ENCODE measurements at places on chromosomes 2 and 18. TPM values are rescaled to one million over a fixed set of nuclear protein-coding genes. Genes with fewer than 3 reads are reported as not detected.

C2orf80 gene
- not detected for total RNA-seq

CREG2 gene
- total RNA-seq = 0.74 TPM

QPCT gene
- 42.6 TPM for total RNA-seq

MAT2A gene
- total RNA-seq = 63.8 TPM

FSHR gene
- not detected for total RNA-seq

ANKAR gene
- 0.74 TPM for total RNA-seq

MARCHF7 gene
- total RNA-seq = 104 TPM

PPM1B gene
- 20.7 TPM for total RNA-seq

UGT1A3 gene
- not detected for total RNA-seq

CTAGE1 gene
- not detected for total RNA-seq

C2orf15 gene
- not detected for total RNA-seq

SLC5A7 gene
- total RNA-seq = not detected

FBXO48 gene
- total RNA-seq = 0.80 TPM

UNC80 gene
- total RNA-seq = not detected

LYPD1 gene
- total RNA-seq = 153 TPM

IL1B gene
- 13.5 TPM for total RNA-seq

RGPD4 gene
- not detected for total RNA-seq

COL6A3 gene
- total RNA-seq = 296 TPM

CCDC85A gene
- 0.74 TPM for total RNA-seq

RAB6D gene
- total RNA-seq = not detected

EVX2 gene
- not detected for total RNA-seq

SLC9A2 gene
- 1.5 TPM for total RNA-seq

MTLN gene
- total RNA-seq = 108 TPM

TSPYL6 gene
- not detected for total RNA-seq

VAMP8 gene
- 6.0 TPM for total RNA-seq

HOXD13 gene
- 20.7 TPM for total RNA-seq

CD8B2 gene
- not detected for total RNA-seq

MEP1B gene
- total RNA-seq = not detected

WNT10A gene
- 0.12 TPM for total RNA-seq
